Activated T-cell treated with anti-CD3 and anti-CD28 coated beads for 1 hour (primary cell): ENCODE measurements at places on chromosomes 3 and 15.

GRCh38 chr3:73683706-73684105 lies 59.0 kb upstream of the PDZRN3 start:
- no peak for DNase-seq

- DNase-seq, result no peak
Measured at GRCh38 chr3:129261894-129262293, 12.5 kb downstream of the COPG1 start.

- DNase-seq, result no peak
Measured at GRCh38 chr3:48486952-48487351, 17.0 kb downstream of the SHISA5 start.

DNA sequence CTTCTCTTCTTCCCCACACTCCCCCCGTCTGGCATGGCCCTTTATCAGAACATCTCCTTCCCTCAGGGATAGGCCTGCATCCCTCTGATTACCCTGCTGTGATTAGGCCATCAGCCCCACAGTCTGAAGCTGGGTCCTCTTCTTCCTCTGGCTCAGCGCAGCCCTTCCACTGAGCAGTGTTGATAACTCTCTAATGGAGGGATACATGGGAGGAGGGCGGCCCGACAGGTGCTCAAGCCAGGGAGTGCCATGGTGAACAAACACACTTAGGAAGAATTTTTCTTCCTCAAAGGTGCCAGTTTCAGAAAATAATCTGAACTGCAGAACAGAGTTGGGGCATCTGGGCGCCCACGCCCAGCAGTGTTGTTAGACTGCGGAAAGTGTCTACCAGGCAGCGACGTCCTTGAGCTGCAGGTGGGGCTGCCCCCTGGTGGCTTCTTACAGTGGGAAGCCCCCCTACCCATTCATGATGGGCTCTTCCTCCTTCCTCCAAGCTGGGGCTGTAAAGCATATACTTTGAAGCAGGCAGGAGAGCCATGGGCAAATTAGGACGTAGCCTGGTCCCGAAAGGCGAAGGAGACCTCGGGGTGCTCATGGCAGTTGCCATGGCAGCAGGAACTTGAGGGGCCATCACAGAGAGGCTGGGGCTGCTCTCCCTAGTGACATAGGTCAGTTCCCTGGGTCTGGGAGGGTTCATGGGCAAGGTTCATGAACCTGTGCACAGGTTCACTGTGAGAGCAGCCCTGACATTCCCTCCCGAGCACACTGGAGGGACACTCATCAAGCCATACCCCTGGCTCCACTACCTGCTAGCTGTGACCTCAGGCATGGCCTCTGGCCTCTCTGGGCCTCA lies 33.2 kb upstream of the NR2C2 start:
- no peak for DNase-seq

- no peak for DNase-seq
Measured at GRCh38 chr3:66297260-66297873, 76.6 kb downstream of the SLC25A26 start.

DNA sequence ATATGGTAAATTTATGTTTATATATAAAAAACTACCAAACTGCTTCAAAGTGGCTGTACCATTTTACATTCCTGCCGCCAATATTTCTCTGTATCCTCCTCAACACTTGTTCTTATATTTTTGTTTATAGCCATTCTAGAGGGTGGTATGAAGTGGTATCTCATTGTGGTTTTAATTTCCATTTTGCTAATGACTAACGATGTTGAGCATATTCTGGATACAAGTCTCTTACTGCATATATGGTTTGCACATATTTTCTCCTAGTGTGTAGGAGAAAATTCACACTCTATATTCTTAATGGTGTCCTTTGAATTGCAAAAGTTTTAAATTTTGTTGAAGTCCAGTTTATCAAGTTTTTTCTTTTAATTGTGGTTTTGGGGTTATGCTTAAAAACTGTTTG lies 15.1 kb downstream of the NMD3 start:
- DNase-seq, result no peak

GRCh38 chr15:83733206-83733605 lies 79.3 kb downstream of the ADAMTSL3 start:
- no peak for DNase-seq

GRCh38 chr3:163890661-163891060 lies 1187.6 kb downstream of the SI start:
- DNase-seq, result no peak

DNA sequence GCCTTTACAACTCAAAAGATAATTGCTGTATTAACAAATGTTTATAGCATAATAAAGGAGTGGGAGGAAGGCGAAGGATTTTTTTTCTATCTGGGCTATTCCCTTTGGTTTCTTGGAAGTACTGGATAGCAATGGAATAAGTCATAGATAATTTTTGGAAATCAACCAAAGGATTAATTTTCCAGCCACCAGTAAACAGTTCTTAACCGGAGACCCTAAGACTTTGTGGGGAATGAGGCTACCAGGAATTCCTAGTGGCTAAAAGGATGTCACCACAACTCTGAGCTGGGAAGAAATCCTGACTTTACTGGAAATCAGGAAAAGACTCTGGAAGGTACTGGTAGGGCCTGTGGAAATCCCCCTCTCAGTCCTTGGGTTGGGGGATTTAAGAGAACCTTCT lies 138.4 kb upstream of the RARB start:
- no peak for DNase-seq

DNA sequence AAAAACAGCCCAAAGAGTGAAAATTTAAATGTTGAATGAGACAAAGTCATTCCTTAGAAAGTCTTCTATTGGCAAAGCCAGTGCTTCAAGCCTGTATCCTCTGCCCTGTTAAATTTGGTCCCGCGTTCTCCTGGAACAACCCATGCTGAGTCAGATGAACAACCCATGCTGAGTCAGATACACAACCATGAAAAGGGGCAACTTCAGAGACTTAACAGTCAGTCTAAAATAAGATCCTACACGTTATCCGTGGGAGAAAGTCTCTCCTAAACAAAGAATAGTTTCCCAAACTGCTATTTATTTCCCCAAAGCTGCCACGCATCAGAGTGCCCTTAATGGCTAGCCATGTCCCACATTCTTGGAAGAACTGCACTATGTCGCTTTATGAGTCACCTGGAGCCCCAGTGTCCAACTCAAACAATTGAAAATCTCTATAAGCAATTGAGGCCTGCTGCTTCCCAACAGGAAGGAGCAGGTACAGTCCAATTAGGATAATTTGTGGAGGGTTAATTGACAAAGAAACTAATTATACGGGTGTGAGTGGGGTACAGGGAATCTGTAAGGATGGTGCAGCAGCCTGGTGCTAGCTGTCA lies 66.1 kb downstream of the WHAMM start:
- no peak for DNase-seq

- DNase-seq, result no peak
Measured at GRCh38 chr3:154889227-154889634, 190.9 kb upstream of the MME start.

DNA sequence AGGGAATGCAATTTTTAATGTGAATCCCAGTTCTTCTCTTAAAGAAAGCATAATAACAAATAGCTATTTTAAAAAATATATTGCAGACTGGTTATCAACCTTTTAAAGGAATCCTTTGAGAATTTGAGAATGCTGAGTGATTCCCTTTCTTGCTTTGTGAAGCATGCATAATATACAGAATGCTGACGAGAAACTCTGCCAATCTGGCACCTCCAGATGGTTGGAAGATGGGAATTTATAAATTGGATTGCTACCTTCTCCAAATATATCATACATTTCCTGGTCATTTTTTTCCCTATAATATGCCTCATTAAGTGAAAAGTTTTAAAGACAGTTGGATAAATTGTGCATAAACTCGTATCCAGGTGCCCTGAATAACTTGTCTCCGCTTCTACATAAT lies 333.9 kb upstream of the ARPP21 start:
- no peak for DNase-seq

DNA sequence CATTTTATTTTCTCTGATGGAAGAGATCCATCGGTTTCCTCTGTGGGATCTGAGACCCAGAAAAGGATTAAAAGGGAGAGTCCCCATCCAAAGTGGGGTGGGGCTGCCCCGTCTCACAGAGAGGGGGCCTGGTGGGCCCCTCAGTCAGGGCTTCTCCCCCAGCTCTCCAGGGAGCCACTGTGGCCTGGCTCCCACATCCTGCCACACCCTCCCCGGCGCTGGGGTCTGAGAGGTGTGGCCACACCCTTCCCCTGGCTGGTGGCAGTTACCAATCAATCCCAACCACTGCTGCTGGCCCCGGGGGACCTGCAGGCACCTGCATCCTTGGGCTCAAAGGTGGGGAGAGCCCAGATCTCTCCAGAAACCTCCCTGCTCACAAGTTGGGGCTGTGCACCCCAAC lies 161.8 kb upstream of the IQSEC1 start:
- DNase-seq, result no peak

- no peak for DNase-seq
Measured at GRCh38 chr3:71025516-71025915, 558.0 kb downstream of the FOXP1 start.

DNA sequence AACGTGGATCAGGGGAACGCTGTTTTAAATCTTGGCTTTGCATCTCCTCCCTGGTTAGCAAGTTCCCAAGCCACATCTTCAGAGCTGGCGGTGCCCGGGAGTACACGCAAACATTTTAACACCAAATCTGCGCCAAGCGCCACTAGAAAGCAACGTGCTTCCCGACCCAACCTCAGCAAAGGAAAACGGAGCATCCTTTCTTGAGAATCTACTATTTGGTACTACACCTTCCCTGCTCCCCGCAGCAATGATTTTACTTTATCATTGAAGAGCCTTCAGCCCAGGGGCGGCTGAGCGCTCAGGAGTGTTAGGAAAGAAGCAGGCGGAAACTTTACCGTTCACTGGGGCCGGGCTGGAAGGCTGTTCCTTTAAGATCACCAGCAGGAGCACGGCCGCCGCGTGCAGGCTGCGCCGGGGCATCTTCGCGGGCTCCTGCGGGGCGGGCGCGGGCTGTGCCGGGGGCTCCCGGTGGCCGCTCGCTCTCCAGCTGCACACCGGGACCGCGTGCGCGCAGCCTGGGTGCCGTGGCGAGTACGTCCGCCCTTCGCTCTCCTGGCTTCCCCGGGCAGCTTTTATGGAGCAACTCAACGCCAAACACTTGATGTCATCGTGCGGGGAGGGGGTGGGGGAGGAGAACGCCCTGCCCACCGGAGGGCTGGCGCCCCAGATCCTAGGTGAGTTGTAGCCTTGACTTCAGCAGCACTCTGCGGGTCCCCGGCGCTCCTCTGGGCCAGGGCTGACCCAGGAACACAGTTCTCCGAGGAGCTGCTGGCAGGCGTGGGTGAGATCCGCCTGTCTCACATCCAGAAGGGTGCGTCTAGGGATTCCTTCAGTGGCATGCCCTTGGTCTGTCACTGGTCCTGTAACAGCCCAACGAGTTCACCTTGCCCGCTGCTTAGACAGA lies at the start of gene CA12:
TSS of gene CA12 (minus strand) at position 546 of the 904 bp plus-strand sequence. CDS start at position 420, 126 bp downstream.
- DNase-seq, result no peak

DNA sequence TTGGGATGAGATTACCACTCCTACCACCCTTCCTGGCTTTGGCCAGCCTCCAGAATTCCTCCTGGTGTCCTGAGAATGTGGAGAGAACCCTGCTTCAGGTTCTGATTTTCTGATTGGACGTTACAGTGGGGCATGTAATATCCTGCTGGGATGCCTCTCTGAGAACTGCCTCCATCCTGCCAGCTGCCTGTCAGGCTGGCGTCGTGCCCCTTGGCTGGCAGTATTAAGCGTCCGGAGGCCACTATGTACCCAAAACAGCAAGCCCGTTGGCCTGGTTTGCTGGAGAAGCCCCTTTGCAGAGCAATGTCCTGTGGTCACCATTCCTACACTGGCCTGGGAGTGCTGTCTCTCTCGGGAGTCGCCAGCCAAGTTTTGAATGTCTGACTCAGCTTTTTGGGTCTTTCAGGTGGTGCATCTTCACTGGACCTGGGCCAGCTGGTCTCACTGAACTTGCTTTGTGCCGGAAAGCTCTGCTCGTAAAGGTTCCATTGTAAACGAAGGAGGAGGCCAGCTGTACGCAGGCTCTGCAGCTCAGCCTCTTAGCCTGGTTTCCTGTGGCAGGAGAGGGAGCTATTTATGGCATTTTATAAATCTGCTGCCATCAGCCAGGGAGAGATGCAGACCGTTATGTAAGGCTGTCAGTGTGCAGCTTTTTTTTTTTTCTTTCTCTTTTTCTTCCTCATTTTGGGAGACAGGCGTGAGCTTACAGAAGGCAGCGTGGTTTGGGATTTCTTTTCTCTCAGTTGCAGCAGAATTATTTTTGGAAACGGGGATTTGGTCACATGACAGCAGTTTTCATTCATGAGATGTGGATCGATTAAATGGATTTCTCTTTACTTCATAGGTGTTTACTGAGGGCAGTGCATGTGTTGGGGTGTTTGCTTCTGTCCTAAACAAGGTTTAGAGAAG lies 19.0 kb upstream of the TRAK1 start:
- DNase-seq, result no peak
